Effector memory CD4-positive, alpha-beta T cell (primary cell): ENCODE measurements at places on chromosomes 7 and 10.

- no peak for DNase-seq
Measured at GRCh38 chr10:103560886-103561285, 67.4 kb downstream of the NEURL1 start.

GRCh38 chr7:41777894-41778596 is 75.2 kb upstream of the INHBA start:
- no peak for DNase-seq

DNA sequence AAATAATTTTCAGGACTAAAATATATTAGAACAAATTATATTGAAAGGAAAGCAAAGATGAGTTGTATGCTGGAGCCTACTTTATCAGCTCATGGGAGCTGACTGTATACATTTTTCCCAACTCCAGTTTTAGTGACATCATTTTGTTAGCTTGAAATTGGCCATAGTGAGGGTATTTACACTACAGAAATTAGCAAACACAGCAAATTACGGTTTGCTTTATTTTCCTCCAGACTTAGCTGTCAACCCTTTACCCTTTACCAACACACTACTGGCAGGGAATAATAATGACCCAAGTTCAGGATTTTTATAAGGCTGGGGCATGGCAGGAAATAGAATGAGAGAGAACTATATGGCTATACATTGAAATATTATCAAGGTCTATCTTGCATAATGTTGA is 120.3 kb upstream of the PRSS1 start:
- DNase-seq, result no peak

- DNase-seq, result no peak
Measured at GRCh38 chr7:1105189-1105588, 17.3 kb downstream of the GPER1 start.

GRCh38 chr7:39271402-39271801 is 293.7 kb downstream of the POU6F2 start:
- DNase-seq, result no peak

- DNase-seq, result no peak
Measured at GRCh38 chr7:2812831-2813230, 31.3 kb downstream of the GNA12 start.

DNA sequence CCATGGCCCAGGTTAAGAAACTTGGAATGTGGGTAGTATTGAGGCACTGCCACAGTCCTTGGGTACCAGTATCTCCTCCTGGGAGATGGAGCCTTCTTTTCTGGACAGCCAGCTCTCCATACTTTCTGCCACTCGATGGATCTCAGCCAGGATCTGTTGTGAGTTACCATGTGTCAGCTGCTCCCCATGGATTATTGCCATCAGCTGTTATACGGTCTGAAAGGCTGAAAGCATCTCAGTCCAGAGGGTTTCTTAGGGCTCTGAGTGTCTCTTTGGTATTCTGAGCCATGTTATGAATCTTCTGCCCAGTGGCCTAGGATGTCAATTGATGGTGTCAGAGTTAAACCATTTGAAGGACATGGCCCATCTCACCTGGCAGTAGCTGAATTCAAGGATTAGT is 197.5 kb downstream of the C7orf25 start:
- DNase-seq, result no peak

DNA sequence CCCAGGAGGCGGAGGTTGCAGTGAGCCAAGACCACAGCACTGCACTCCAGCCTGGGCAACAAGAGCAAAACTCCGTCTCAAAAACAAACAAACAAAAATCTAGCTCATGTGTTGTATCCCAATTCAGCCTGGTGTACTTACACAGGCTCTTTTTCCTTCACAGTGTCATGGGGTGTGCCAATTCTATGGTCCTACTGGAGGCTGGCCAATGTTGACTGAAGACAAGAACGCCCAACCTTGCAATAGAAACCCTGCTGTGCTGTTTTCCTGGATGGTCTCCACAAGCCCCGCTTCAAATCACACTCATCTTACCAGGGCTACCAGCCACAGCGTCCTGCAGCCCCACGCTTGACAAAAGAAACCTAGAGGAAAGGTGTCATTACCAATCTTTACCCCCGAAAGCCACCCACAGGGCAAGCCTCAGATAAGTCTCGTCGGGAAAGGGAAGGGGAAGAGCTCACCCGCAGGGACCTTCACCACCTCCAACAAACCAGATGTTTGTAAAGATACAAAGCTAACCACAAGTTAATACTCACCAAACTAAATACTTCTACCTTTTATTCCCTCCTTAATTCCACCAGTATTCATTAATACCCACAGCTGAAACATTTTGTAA is 64.8 kb downstream of the TNS3 start:
- no peak for DNase-seq

DNA sequence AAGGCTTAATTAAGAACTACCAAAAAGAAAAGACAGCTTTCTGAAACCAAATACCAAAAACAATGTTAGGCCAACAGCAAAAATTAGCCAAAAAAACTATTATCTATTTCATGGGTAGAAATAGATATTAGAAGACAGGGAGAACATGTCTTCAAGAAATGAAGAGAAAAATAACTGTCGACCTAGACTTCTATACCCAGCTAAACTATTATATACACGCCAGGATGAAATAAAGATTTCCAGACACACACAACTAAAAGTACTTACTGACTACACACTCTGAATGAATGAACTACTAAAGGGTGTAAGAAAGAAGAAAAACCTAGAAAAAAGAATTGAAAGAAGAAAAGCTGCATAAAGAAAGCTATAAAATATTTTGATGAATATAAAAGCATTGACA is 11.5 kb upstream of the CDHR3 start:
- DNase-seq, result no peak

- DNase-seq, result no peak
Measured at GRCh38 chr7:146701166-146701565, 584.6 kb downstream of the CNTNAP2 start.

- no peak for DNase-seq
Measured at GRCh38 chr7:2796358-2797352, 47.5 kb downstream of the GNA12 start.

GRCh38 chr7:55061726-55062499 is 43.1 kb downstream of the EGFR start:
- no peak for DNase-seq

- no peak for DNase-seq
Measured at GRCh38 chr10:118547282-118547681, 48.2 kb downstream of the PRLHR start.

DNA sequence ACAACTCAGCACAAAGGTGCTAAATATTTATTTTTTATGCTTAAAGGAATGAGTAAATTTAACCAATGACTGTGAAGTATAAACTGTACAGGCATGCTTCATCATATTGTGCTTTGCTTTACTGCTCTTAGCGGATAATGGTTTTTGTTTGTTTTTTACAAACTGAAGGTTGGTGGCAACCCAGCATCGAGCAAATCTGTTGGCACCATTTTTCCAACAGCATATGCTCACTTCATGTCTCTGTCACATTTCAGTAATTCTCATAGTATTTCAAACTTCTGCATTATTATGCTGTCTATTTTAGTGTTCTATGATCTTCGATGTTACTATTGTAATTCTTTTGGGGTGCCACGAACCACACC is 22.8 kb downstream of the BRAF start:
- DNase-seq, result no peak

DNA sequence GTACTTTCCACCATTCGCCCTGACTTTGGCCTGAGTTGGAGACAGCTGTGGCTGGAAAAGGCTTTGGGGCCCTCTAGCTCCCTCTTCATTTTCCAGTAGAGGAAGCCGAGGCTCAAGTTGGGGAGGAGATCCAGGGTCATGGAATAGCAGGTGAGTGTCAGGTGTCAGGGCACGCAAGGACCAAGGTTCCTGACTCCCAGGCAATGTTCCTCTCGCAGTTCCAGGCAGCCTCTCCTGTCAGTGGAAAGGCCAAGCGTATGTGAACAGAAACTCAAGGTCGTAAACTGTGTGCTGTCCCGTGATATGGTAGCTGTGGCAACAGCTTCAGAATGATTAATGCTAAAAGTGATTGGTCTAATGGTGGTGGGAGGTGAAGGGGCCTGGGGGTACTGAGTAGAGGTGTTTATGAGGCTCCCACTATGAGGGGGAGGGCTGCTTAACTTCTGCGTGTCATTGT is 13.2 kb downstream of the ADAMTS14 start:
- no peak for DNase-seq

- no peak for DNase-seq
Measured at GRCh38 chr7:157796846-157797245, 460.0 kb downstream of the DNAJB6 start.

- no peak for DNase-seq
Measured at GRCh38 chr10:78134773-78135306, 101.2 kb downstream of the RPS24 start.

GRCh38 chr7:70352088-70352487 is 753.8 kb downstream of the AUTS2 start:
- no peak for DNase-seq

DNA sequence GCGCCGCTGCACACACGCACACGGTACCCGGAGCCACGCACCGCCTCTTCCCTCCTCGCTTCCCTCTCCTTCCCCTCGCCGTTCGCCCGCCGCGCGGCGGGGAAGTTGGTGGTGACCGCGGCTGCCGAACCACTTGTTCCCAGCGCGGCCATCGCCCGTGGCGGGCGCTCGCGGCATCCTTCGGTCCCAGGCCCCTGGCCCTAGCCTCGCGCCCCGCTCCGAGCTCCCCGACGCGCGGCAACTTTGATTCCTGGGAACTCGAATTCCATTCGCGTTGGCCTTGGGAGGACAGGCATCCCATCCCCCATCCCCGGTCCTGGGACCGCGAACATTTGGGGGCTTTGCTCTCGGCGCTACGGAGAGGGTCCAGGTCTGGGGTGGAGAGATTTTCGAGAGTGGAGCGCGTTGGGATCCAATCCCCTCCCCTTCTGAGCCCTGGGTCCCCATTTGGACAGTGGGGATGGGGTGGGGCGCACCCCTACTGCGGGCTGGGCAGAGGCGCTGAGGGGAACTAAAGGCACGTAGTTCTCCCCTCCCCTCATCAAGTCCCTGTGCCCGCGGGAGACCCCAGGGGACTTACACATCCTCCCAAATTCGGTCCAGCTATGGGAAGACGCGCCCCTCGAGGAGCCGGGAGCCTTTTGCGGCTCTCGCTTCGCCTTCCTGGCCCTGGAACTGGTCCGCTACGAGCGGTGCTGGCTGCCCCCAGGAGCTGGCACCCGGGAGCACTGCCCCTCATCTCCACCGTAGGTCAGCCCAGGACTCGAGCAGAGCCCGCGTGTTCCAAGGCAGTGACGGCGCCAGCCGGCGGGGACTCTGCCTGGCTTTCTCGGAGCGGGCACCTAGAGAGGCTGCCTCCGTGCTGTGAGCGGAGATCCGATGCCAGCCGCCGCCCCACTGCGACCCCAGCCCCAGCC is 834 bp downstream of the CDH23 start:
- no peak for DNase-seq

GRCh38 chr10:13978533-13979115 is 352.1 kb downstream of the FRMD4A start:
- no peak for DNase-seq

- no peak for DNase-seq
Measured at GRCh38 chr7:40870108-40870507, 735.3 kb downstream of the SUGCT start.

GRCh38 chr7:108503112-108504026 is 22.6 kb downstream of the PNPLA8 start:
- DNase-seq, result no peak

GRCh38 chr10:17910125-17910789 is 41.5 kb upstream of the SLC39A12 start:
- DNase-seq, result no peak

DNA sequence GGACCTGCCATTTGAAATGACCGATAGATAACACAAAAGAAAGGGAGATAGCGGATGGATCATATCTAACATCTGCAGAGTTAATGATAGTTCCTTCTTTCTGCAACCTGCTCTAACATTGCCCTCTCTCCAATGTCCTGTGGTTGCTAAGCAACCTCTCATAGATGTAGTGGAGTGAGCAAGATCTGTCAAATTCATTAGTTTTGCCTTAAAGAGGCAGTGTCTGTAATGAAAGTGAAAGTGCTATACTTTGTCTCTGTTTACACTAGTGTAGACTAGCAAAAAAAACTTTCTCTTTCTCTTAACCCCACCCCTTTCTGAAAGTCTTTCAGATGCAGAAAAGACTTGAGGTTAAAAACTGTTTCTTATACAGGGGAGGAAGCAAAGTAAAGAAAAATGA is 1196.9 kb downstream of the SORCS3 start:
- DNase-seq, result no peak

DNA sequence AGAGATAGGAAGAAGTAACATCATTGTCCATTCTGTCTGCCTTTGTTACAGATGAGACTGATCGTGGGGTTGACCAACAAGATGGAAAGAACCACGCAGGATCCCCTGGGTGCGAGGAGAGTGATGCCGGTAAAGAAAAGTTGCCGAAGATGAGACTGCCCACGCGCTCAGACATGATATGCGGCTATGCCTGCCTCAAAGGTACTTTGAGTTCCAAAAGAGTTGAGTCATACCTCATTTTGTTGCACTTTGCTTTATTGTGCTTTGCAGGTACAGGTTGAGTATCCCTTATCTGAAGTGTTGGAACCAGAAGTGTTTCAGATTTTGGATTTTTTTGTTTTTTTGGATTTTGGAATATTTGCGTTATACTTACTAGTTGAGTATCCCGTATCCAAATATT is 12.2 kb upstream of the CLCN1 start:
- DNase-seq, result no peak

- no peak for DNase-seq
Measured at GRCh38 chr7:71131256-71132126, 453 bp upstream of the GALNT17 start.

DNA sequence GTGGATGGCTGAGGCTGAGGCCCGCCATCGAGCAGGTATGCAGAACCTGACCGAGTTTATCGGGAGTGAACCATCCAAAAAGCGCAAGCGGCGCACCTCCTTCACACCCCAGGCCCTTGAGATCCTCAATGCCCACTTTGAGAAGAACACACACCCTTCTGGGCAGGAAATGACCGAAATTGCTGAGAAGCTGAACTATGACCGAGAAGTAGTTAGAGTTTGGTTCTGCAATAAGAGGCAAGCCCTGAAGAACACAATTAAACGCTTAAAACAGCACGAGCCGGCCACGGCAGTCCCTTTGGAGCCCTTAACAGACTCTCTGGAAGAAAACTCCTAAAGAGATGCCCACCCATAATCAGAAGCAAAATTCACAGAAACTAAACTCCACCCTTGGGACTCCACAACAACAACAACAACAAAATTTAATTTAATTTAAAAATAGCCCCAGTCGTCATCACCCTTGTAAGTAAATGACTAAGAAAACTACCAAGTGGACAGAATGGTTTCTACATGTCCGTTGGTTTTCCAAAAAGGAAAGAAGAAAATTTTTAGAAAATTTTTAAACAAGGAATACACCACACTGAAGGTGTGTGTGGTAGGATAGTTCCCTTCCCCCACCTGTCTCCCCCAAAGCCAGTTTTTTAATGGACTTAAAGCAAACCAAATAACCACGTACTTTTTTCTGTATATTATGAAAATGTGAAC is 101.7 kb upstream of the YAE1 start:
- DNase-seq, result no peak
